ENCODE measurements at places on chromosomes 12 and 14.
A peak's percentile ranks its signal among the peaks of the same experiment; 100 is the strongest.

DNA sequence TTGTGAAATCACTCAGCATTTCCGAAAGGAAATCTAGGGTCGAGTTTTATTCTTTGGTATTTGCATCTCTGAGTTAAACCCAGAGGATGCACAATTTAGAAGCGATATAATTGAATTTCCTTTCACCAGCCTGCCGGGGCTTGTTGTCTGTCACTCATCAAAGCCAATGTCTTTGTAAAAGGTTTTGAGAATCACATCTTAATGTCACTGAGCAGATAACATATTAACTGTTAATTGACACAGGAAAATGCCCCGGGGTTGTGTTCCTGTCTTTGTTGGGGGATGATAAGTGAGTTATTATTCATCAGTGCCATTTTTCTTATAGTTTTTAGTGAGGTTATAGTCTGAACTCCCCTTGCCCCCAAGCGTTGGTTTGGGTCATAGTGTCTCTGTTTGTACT lies 73.4 kb downstream of the DUSP6 start:
- DNase-seq: no peak

DNA sequence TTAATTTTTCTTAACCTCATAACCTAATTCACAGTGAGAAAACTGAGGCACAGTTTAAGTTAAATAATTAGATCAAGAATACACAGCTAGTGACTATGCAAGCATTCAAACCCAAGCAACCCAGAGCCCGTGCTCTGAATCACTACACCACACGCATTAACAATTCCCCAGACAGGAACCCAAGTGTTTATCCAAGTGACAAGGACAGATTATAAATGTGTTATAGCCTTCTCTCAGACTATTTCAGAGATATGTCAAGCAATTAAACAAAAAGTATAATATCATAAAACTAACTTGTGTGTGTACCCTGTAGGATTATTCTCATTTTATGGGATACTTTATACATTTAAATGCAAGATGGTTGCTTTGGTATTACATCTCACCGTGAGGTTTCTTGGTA lies 43.8 kb downstream of the MED13L start:
- no peak for DNase-seq

DNA sequence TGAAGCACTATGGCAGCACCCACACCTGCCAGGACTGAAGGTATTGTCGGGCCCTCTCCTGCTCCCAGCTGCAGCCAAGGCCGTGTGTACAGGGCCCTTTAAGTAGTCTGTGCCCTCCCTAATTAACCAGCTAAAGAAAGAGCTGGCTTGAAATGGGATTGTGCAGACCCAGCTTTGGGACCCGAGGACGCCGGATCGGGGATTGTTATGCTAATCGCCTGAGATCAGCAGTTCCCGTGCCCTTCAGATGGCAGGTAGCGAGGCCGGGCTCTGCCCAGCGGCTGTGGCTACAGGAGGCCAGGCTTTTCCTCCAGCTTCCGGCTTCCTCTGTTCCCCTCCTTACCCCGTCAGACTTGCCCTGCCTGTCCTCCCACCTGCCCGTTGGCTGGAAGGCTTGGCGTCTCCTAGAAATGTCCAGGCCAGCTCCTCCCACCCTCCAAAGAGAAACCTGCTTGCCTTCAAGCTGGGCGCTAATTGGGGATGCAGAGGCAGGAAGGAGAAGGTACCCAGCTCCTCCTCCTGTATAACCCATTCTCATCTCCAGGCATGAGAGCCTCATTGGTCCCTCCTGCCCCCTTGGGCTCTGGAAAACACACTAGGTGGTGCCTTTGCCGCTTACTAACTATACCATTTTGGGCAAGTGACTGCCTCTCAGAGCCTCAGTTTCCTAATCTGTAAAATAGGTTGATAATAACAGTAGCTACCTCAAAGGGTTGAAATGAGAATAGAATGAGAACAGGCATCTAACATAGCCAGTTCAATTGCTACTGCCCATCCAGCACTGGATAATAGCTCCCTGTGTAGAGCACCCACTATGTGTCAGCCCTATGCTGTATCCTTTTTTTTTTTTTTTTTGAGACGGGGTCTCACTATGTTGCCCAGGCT lies 25.8 kb upstream of the MSI1 start:
- no peak for DNase-seq

- no peak for DNase-seq
Measured at GRCh38 chr14:105316968-105317510, 2.5 kb downstream of the PACS2 start.

- DNase-seq: no peak
Measured at GRCh38 chr12:121576851-121577391, 3.9 kb downstream of the KDM2B start.

- no peak for DNase-seq
Measured at GRCh38 chr12:75481013-75481705, 604 bp downstream of the GLIPR1 start.

GRCh38 chr12:128091101-128091720 lies 175.8 kb upstream of the TMEM132C start:
- no peak for DNase-seq

- DNase-seq: no peak
Measured at GRCh38 chr14:62185078-62185477, 422.9 kb downstream of the SNAPC1 start.

DNA sequence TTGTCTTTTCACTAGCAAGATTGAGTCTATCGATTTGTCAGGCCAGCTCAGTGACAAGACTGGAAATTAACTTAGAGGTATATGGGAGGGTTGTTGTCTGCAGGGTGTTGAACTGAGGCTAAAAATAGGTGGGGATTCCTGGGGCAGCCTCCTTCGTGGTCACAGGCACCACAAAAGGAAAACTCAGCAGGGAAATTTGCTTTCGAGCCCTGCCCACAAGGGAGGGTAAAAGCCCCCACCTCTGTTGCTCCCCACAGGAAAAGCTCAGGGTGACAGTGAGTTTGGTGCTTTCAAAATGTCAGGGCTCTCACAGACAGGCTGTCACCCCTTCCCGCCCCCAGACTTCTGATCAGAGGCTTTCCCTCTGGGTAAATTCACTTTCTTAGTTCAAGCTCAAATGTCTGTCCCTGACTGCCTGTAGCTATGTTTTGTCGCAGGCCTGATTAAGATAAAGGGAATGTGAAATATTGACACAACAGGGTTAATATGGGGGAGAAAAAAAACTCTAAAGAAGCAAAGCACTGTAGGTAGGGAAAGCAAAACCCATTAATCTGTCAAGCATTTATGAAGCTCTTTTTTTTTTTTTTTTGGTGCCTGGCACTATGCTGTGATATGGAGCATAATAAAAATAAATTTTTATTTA lies 11.7 kb upstream of the NFKBIA start:
- DNase-seq: peak; percentile 53

- DNase-seq: no peak
Measured at GRCh38 chr14:101249676-101250036, 311.6 kb upstream of the DIO3 start.

DNA sequence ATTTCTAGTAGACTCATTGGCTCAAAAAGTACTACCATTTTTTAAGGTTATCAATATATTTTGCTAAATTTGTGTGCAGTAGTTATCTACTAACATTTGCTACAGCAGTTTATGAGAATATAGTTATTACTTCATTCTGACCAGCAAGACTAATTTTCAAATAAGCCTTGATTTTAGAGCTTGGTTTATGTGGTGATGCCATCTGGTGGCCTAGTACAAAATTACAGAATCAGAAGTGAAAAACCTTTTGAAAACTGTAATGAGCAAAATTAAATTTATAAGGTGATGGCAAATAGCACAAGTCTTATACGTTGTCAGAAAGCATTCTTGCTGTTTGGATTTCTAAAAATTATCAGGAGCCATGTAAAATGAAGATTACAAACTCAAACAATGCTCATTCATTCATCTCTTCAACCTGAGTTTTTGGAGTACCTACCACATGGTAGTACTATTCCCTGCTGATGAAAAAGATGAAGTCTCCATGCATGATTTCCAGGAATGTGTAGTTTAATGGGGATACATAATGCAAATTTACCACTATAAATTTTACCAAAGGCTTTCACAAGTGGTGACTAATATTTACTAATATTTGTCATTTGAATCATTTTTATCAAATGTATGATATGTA lies 51.0 kb downstream of the MAGOHB start:
- peak; percentile 23 for DNase-seq

- DNase-seq: no peak
Measured at GRCh38 chr14:70087380-70087697, 101.4 kb downstream of the SLC8A3 start.

- DNase-seq: no peak
Measured at GRCh38 chr12:5272018-5272785, 159.7 kb upstream of the NTF3 start.

- no peak for DNase-seq
Measured at GRCh38 chr12:121064116-121064515, 25.1 kb upstream of the OASL start.

- DNase-seq: no peak
Measured at GRCh38 chr14:53741479-53742232, 215.0 kb downstream of the BMP4 start.

GRCh38 chr14:100078216-100078803 lies 13.1 kb downstream of the EVL start:
- no peak for DNase-seq

DNA sequence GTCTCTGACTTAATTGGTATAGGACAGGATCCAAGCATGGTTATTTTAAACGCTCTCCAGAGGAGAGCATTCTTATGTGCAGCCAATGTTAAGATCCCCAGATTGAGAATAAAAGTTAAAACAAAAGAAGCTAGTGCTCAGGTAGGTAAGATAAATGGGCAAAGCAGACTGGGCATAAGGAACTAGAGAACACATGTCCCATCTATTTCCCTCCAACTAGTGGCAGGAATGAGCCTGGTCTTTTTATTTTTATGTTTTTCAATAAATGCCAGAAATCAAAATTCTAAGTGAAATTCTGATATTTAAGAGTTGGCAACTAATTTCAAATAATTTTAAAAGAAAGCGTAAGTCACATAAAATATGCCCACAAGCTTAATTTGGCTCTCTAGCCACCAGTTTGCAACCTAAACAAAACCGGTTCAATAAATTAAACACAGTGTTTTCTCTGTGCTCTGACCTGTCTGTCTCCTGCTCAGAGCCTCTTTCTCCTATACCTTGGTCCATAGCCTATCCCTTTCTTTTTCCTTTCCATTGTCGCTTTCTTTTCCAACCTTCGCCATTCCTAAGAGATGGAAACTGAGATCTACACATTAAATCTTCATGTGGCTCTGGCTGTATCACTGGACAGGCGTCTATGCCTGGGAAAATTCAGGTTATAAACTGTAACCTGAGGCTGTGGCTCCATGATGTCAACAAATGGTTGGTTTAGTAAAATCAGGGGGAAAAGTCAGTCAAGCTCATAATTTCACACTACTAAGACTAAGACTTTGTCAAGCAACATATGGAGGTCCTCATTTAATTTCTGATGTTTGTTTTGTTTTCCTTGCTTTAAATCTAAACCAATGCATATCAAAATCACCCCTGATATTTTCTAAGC lies 5.5 kb downstream of the SLC38A1 start:
- no peak for DNase-seq

DNA sequence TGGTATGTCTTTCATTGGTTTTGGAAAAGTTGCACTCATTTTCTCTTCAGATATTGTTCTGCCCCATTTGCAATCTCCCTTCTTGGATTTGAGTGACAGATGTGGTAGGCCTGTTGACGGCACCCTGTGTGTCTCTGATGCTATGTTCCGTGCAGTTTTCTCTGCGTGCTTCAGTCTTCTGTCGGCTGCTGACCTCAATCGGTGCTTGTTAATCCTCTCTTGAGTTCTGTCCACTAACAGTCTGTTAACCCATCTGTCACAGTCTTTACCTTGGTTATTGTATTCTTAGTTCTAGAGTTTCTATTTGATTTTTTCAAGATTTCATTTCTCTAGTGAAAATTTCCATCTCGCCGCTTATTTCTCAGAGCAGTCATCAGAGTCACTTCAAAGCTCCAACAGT lies 20.7 kb upstream of the PLD4 start:
- no peak for DNase-seq

DNA sequence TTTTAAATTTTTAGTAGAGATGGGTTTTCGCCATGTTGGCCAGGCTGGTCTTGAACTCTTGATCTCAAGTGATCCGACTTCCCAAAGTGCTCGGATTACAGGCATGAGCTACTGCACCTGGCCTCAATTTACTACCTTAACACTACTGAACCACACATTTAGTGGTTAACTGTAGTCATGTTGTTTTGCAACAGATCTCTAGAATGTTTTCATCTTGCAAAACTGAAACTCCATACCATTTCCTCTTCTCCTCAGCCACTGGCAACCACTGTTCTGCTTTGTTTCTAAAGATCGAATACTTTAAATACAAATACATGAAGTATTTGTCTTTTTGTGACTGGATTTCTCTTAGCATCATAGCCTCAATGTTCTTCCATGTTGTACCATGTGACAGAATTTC lies 15.4 kb upstream of the SMCO2 start:
- no peak for DNase-seq

GRCh38 chr14:73289729-73290128 lies 52.4 kb downstream of the PAPLN start:
- DNase-seq: no peak

GRCh38 chr12:111753144-111753881 lies 13.4 kb upstream of the ALDH2 start:
- no peak for DNase-seq

DNA sequence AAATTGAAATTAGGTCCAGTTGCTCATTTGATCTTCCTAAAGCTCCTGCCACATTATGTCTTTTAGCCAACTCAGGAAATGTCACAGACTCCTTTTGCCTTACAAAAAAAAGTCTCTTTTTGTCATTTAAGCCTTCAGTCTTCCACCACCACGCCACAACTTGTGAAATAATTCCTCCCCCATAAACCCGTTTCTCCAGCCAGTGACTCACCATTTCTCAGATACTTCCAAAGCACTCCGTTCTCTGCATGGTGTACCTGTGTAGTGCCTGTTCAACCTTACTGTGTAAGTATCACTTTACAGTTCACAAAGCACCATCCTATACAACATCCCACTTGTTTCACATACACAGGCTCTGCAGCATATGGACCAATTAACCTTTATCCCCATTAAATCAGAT lies 139.5 kb upstream of the AEBP2 start:
- DNase-seq: no peak

DNA sequence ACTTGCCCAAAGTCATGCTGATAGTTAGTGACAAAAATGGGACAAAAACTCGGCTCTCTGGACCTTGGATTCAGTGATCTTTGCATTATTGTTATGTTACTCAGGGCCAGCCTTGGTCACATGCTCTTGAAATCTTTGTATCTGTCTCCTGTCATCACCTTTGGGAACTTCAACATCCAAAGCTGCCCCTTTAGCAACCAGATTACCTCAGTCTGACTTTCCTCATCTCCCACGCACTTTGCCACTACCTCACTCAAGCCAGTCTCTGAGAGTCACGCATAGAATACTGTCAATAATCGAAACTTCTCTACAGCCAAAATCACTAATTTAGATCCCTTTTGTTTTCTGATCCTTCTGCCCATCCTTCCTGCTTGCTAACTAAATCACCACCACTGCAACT lies 90.8 kb upstream of the DAAM1 start:
- no peak for DNase-seq

DNA sequence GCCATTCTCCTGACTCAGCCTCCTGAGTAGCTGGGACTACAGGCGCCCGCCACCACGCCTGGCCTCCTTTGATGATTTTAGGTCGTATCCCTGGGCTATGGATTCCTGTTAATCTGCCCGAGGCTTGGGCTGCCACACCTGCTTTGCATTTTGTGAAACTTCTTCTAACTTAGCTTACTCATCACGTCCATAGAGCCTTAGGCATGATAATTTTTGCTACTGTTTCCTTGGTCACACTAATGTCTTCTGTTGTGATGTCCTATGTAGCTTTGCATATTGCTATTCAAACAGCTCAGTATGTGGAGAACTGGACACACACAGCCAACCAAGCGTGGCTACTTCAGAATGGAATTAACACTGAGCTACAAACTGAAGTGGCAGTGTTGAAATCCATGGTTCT lies 47.5 kb upstream of the DDX11 start:
- DNase-seq: no peak

Data from stimulated activated CD4-positive, alpha-beta T cell treated with anti-CD3 and anti-CD28 coated beads, Interleukin-1b, Interleukin-23, amount 100 ng/mL, for 4 hours (primary cell).